ENCODE measurements at places on chromosomes 6 and 20. TPM values are rescaled to one million over a fixed set of nuclear protein-coding genes. Genes with fewer than 3 reads are reported as not detected.

Gene KIAA0408
- 55.1 TPM for total RNA-seq

Gene OR2H2
- not detected for total RNA-seq

Gene DUSP15
- 0.80 TPM for total RNA-seq

Gene OPRM1
- not detected for total RNA-seq

Gene WFDC2
- 172 TPM for total RNA-seq

Gene E2F3
- total RNA-seq, result 9.8 TPM

Gene HLA-DOA
- total RNA-seq, result 31.2 TPM

Gene LY6G6C
- total RNA-seq, result not detected

Gene FAM217A
- not detected for total RNA-seq

GRCh38 chr6:69917834-69918233, 51.5 kb downstream of the COL19A1 start:
- H3K36me3 ChIP-seq, result no peaks in the 10 kb centered on the region
- DNase-seq, result no peak
- no peaks in the 10 kb centered on the region for H3K4me1 ChIP-seq

GRCh38 chr6:24428615-24429014, 25.9 kb downstream of the MRS2 start:
- no peak overlapping the region for H3K27ac ChIP-seq
- H3K4me3 ChIP-seq, result no peak overlapping the region
- no peaks in the 10 kb centered on the region for H3K4me1 ChIP-seq
- peaks cover 31% of the 10 kb centered on the region for H3K36me3 ChIP-seq
- H3K27me3 ChIP-seq, result no peaks in the 10 kb centered on the region

- H3K27ac ChIP-seq, result no peak overlapping the region
- H3K4me1 ChIP-seq, result peaks cover 51% of the 10 kb centered on the region
- peak; percentile 55 for DNase-seq
- peaks cover 77% of the 10 kb centered on the region for H3K27me3 ChIP-seq
These were observed 4.9 kb upstream of the DLL1 start for GRCh38 chr6:170295510-170296422.

DNA sequence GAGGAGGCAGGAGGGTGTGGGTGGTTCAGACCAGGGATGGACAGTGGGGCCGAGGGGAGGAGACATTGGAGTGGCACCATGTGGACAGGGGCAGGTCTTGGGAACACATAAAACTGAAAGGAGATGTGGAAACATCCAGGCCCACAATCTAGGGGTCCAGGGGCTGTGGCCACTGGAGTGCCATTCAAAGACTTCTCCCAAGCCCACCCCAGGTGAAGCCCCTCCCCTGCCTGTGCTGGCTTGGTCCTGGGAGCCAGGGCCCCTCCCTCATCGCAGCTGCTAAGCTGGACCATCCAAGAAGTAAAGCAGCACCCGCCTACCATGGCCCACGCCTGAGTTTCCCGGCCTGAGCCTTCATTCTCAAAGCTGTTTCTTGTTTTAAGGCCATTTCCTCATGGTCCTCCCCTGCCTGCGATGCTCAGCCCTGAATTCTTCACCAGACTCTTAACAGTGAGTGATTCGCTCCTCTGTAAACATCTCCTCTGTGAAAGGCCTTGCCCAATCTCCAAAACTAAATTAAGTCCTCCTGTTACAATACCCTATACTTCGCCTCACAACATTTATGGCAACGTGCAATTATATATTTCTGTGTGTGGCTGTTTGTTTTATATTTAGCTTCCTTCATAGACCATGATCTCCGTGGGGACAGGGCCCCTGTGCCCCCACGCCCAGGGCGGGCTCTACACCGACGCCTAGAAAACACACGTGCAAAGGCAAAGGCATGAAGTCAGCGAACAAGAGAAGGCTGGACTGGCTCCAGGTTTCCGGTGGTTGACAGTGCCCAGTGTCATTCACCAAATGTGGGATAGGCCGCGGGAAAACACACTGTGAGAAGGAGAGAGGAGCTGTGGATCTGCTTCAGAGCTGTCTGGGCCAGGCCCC, 267.8 kb downstream of the ERMARD start:
- H3K4me1 ChIP-seq, result no peaks in the 10 kb centered on the region
- H3K4me3 ChIP-seq, result no peak overlapping the region
- peaks cover 19% of the 10 kb centered on the region for H3K27me3 ChIP-seq
- DNase-seq, result no peak
- H3K27ac ChIP-seq, result no peak overlapping the region

GRCh38 chr6:3349388-3350251, 90.9 kb downstream of the PSMG4 start:
- H3K4me3 ChIP-seq, result no peak overlapping the region
- H3K4me1 ChIP-seq, result peaks cover 26% of the 10 kb centered on the region
- DNase-seq, result no peak

GRCh38 chr6:17012421-17013225, 89.2 kb upstream of the STMND1 start:
- DNase-seq, result no peak
- peaks cover 7% of the 10 kb centered on the region for H3K4me1 ChIP-seq
- H3K4me3 ChIP-seq, result no peak overlapping the region

- no peak for DNase-seq
- peaks cover 10% of the 10 kb centered on the region for H3K4me1 ChIP-seq
- H3K27ac ChIP-seq, result no peak overlapping the region
- no peaks in the 10 kb centered on the region for H3K27me3 ChIP-seq
These were observed 299.0 kb upstream of the STXBP5 start for GRCh38 chr6:146905181-146905704.

- H3K27ac ChIP-seq, result no peak overlapping the region
- no peaks in the 10 kb centered on the region for H3K4me1 ChIP-seq
- no peak for DNase-seq
- H3K4me3 ChIP-seq, result no peak overlapping the region
- no peaks in the 10 kb centered on the region for H3K27me3 ChIP-seq
These were observed 198.0 kb upstream of the ZFP64 start for GRCh38 chr20:52389606-52390005.

DNA sequence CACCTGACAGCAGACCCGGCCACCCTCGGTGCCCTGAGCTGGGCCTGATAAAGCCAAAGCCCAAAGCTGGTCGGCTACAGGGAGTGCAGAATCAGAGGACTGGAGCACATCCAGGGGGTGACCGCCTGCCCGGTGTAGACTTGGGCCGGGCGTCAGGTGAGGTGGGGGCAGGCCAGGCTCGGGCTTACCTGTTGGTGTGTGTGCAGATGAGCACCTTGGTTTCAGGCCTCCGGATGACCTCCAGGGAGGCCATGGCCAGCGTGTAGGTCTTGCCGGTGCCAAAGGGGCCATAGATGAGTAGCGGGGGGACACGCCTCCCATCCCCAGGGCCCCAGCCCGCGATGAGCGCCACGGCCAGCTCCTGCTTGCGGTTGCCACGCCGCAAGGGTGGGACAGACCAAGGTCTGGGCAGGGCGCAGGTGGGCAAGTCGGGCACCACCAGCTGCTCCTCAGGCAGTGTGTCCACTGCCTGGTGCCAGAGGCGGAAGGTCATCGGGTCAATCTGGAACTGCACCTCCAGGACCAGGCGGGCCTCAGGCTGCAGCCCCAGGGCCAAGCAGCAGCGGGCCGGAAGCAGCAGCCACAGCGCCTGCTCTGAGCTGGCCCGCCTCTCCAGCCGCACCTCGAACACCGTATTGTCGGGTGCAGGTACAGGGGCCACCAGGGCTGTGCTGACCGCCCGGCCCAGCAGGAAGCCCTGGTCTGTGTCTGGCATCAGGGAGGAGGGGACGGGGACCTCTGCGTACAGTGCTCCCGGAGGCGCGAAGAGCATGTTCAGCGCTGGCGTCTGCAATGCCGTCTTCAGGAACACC, 5.7 kb downstream of the HELZ2 start:
- no peak overlapping the region for H3K27ac ChIP-seq
- peaks cover 47% of the 10 kb centered on the region for H3K36me3 ChIP-seq
- H3K4me1 ChIP-seq, result peaks cover 22% of the 10 kb centered on the region
- H3K27me3 ChIP-seq, result no peaks in the 10 kb centered on the region
- peak overlapping the region; percentile 32 for H3K4me3 ChIP-seq

GRCh38 chr6:107444277-107444676, 15.1 kb downstream of the PDSS2 start:
- H3K4me1 ChIP-seq, result no peaks in the 10 kb centered on the region
- DNase-seq, result no peak
- no peak overlapping the region for H3K4me3 ChIP-seq
- H3K27ac ChIP-seq, result no peak overlapping the region

DNA sequence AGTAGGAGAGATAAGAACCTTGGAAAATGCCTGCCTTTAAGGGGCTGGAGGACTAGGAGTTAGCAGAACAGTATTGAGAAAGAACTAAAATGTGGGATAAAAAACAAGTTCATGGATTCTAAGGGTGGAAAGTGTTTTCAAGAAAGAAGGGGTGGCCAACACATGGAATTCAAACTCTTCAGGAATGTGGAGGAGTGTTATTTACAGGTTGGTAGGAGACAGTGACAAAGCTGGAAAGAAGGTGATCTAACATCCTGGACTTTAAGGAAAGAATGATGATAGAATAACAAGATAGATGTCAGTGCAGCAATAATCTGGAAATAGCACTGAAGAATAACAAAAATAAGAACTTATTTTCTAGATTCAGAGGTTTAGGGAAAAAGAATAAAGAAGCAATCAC, 54.0 kb upstream of the TNFRSF21 start:
- DNase-seq, result no peak
- no peak overlapping the region for H3K4me3 ChIP-seq
- no peaks in the 10 kb centered on the region for H3K27me3 ChIP-seq
- H3K27ac ChIP-seq, result no peak overlapping the region

DNA sequence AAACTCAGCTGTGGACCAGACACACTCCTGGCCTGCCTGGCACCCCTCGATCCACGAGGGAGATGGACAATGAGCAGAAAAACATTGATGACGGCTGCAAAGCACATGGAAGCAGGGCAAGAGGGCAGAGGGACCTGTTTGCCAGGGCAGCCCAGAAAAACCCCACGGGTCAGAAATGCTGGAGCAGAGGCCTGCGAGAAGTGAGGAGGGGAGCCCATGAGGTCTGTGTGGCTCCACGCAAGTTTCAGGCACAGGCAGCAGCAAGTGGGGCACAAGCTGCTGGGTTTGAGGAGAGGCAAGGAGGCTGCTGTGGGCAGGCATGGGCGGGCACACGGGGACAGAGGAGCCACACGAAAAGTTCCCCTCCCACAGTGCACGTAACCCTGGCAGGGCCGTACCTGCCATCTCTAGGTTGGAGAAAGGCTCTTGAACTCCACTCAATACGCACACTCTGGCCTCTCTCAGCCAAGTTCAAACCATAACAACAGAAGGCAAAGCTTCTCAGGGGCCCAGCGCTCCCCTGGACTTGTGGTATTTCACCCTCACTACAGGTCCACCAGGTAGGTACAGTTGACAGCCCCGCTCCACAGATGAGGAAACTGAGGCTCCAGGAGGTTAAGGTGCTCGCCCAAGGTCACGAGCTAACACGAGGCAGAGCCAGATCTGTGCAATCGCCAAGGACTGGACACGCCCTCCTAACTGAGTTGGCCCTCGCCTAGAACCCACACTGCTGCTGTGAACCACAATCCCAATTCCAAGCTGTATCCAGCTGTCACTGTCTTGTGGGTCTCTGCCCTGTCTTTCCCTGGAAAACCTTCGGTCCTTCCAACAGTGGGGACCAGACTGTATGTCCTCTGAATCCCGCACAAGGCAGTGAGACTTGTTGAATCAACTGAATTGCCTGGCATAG, 108.2 kb downstream of the NOL4L start:
- H3K4me3 ChIP-seq, result no peak overlapping the region
- H3K27ac ChIP-seq, result peak overlapping the region; percentile 88
- H3K4me1 ChIP-seq, result peaks cover 96% of the 10 kb centered on the region
- peaks cover 3% of the 10 kb centered on the region for H3K36me3 ChIP-seq
- H3K27me3 ChIP-seq, result no peaks in the 10 kb centered on the region

DNA sequence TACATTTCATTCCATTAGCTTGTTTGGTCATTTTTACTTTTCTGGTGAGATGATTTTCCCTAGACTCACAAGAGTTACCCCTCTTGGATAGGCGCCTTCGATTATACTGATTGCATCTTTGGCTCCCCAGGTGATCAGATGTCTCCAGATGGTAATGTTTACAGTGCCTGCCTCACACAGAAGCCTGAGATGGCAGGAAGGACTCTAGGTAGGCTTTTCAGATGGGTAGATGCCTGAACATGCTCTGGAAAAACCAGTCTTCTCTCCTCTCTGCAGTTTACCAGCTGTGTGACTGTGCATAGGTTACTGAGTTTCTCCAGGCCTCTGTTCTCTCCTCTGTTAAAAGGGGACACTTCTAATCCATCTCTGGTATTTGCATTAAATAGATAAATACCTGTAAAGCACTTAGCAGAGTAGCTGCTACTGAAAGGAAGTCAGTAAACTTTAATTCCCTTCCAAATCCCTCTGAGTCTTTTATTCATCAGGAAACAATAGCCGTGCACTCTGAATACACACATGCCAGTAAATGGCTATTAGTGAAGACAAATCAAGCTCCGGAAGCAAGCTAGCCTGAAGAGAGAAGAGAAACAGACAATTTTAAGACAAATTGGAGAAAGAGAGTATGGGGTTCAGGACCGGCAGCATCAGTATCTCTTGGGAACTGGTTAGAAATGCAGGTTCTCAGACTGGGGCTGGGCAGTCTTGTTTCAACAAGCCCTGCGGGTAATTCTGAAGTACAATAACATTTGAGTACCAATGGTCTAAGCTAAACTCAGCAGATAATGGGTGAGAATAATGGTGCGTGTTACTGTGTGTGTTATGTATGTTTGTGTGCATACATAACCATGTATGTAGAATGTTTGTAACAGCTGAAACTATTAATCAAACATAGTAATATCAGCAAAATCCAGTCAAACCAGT, 139.4 kb downstream of the UST start:
- no peak for DNase-seq
- no peak overlapping the region for H3K27ac ChIP-seq
- no peaks in the 10 kb centered on the region for H3K4me1 ChIP-seq
- H3K27me3 ChIP-seq, result no peaks in the 10 kb centered on the region

GRCh38 chr20:35199740-35200139, 26.8 kb upstream of the MMP24 start:
- no peak overlapping the region for H3K27ac ChIP-seq
- H3K4me1 ChIP-seq, result no peaks in the 10 kb centered on the region
- H3K4me3 ChIP-seq, result no peak overlapping the region
- H3K36me3 ChIP-seq, result no peaks in the 10 kb centered on the region

DNA sequence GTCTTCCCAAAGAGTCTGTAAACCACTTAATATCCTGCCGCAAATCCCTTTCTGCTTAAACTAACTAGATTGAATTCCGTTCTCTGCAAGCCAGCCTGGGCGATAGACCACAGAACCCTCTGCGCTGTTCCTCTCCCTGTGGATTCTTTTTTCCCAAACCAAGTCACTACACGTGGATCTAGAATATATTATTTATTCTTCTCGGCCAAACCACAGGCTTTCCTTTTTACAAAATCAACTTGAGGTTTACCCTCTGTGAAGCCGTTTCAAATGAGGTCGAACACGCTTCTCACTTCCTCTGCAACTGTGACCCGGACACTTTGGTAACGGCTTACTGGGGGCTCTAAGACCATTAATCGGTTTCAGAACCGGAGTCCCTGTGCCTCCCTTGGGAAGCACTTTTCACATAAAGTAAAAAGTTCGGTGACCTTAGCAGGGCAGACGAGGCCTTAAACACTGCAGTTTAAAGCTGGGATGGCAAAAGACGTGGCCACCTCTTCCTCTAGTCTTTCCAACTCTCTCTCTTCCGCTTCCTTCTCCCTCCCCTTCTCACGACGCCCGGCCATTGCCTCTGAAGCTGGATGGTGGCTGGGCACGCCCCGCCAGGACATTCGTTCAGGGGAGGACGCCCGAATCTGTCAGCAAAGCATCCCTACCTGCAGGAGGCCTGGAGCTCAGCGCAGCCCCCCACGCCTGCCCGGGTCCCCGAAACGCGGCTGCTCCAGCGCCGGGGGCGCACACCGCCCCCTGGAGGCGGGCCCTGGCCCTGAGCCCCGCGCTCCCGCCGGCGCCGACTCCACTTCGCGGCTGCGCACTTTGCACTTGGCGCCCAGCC, 55.0 kb upstream of the FOXC1 start:
- peak overlapping the region; percentile 57 for H3K4me3 ChIP-seq
- H3K27ac ChIP-seq, result peak overlapping the region; percentile 68
- peaks cover 6% of the 10 kb centered on the region for H3K27me3 ChIP-seq
- H3K4me1 ChIP-seq, result no peaks in the 10 kb centered on the region
- peak; percentile 79 for DNase-seq
